ENCODE measurements at places on chromosomes 13 and 19.

DNA sequence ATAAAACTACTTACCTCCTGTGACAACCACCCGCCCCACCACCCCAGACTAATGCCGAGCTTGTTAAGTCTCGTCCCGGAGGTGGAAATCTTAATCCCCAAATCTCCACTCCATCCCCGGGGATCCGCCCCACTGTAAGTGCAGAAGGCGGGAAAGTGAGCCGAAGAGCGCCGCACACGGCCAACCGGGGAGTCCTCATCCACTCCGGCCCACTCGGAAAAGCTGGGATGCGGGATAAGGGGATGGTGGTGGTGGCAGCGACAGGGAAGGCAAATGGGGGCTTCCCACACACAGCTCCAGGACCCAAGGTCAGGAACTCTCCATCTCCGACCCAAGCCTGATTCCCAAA is 621 bp downstream of the FBL start:
- peak; percentile 25 for DNase-seq

- no peak for DNase-seq
Observed at GRCh38 chr13:77981281-77981881, 62.8 kb upstream of the EDNRB start.

DNA sequence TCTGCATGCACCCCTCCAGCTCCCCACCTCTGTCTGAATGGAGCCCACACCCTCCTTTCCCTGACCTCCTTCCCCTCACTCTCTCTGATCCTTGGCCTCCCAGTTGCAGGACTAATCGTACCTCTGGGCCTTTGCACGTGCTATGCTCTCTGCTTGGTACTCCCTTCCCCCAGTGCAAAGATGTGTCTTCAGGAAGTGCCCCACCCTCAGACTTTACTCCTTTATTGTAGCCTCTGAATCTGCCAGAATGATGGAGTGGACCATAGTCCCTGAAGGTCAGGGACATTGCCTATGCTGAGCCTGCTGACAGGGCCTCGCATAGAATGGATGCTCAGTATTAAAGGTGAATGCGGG is 1.3 kb upstream of the JUND start:
- DNase-seq, result peak; percentile 41

- DNase-seq, result peak; percentile 42
Observed at GRCh38 chr19:10871711-10872545, 575 bp downstream of the CARM1 start.

GRCh38 chr13:19810996-19811881 is 28.5 kb upstream of the PSPC1 start:
- no peak for DNase-seq

DNA sequence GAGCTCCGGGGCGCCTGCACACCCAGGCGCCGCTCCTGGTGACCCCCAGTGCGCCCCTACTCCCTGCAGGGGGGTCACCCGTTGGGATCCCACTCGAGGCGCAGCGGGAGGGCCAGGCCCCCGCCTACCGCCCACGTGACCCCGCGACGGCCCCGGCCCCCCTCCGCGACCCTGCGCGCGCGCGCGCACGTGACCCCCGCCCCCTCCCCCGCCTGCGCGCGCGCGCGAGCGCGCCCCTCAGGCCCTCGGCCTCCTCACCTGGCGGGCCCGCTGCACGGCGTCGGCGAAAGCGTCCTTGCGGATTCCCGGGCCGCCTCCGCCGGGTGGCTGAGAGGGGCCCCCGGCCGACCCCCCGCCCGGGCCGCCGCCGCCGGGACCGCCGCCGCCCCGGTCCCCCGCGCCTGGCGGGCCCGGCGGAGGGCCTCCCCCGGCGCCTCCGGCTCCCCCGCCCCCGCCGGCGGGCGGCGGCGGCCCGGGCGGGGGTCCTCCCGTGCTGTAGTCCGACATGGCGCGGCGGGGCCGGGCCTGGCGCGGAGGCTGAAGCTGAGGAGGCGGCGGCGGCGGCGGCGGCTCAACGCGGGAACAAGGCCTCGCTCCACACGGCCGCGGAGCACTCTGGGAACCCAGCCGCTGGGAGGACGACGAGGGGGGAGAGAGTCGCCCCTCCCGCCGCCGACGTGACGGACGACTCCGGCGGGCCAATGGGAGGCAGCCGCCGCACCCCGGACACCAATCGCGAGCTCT is at the start of gene KHSRP:
Gene KHSRP, minus strand, starts transcription at position 617 of the 744 bp plus-strand sequence. Its CDS starts 110 bp downstream, at position 507.
- DNase-seq, result peak; percentile 30

DNA sequence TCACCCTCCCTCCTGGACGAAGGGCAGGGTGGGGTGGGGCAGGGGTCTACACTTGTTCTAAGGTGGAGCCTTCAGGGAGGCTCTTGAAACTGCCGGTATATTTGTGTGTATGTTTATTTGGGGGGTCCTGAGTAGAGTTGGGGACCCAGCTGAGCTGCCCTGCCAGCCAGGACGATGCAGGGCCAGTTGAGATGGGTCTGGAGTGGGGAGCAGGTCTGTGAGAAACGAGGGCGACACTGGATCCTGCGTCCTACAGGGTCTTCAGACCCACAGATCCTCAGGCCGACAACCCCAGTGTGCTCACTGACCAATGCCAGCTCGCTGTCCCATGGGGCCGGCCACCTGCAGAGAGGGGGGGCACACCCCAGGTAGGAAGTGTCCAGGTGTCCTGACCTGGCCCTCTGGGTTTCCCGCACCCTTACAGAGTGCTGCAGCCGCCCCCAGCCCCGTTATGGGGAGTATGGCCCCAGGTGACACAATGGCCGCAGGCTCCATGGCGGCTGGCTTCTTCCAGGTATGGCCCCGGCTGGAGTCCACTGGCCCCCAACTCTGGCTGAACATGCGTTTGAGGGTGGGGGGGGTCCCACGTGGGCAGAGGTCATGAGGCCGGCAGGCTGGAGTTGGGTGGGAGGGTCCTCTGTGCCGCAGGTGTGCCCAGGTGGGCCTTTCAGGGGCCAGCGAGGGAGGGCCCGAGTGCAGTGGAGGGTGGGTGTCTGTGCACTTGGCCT is 7.4 kb downstream of the ISYNA1 start:
- DNase-seq, result no peak

DNA sequence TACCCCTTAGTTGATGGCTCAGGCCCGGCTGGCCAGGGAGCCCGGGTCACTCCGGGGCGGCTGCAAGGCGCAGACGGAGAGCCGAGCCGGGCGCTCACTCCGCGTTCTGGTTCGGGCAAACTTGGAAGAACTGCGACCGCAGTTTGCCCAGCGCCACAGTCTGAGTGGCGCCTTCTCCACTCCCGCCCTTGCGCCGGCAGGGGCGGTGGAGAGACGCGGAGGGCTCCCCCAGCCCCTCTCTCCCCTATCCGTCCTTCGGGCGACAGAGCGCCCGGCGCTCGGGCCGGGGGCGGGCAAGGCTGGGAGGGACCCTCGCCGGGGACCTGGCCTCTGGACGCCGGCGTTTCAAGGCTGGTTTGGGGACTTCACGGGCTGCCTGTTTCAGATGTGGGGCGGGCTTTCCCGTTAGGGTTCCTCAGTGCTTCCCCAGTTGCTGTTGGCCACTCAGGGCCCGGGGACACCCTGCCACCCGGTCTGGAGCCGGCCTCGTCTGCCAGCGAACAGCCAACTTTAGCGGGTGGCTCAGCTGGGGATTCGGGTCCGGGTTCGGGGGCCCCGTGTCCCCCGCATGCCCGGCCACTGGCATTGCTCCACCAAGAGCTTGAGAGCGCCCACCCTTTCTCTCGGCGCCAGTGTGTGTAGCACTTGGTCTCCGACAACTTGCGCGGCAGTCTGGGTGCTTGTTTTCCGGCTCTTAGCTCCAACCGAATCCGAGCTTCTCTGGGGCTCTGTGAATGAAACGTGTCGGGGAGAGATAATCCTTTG is 1.5 kb downstream of the GPC6 start:
- DNase-seq, result no peak

DNA sequence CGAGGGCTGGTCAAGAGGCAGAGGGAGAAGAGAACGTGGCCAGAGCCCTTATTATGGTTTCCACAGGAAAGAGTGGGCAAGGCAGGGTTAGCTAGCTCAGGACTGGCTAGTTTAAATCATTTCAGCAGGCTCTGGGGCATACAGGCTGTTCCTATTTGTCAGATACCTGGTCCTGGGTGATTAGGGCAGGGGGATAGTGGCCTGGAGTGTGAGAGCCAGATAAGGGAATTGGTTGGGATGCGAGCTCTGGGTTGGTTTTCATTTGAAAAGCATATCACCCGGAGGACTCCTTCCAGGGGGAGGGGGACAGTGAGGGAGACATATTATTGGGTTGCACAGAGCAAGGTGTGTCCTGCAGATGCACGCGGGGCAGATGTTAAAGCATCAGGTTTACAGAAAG is 75.3 kb upstream of the CLDN10 start:
- no peak for DNase-seq

DNA sequence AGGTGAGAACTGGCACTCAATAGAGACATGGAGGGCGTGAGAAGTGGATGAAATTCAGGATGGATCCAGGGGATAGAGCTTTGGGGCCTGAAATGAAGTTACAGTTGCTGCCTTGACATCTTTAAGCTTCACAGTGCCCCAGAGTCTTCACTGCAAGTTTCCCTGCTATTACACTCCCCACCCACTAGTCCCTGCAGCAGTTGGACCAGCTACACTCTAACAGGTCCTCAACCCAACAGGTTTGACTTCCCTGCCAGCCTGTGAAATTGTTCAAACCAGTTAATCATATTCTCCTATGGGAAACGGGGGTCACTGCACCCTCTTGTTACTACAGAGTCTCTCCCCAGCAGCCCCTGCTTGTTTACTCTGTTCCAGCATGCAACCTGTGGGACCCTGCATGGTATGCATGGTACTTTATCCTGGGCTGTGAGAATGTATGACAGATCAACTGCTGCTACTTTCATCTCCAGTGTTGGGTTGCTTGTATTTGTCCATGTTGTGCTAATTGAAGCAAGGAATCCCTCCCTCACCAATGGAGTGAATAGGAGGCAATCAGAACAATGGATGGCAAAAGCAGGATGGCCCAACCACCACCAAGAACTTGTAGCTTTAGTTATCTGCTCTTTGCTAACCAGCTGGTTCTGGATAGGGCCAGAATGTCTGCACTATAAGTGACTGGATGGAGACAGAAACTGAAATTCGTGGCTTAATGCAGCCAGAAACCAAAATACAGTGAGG is 314.2 kb downstream of the OLFM4 start:
- DNase-seq, result no peak

DNA sequence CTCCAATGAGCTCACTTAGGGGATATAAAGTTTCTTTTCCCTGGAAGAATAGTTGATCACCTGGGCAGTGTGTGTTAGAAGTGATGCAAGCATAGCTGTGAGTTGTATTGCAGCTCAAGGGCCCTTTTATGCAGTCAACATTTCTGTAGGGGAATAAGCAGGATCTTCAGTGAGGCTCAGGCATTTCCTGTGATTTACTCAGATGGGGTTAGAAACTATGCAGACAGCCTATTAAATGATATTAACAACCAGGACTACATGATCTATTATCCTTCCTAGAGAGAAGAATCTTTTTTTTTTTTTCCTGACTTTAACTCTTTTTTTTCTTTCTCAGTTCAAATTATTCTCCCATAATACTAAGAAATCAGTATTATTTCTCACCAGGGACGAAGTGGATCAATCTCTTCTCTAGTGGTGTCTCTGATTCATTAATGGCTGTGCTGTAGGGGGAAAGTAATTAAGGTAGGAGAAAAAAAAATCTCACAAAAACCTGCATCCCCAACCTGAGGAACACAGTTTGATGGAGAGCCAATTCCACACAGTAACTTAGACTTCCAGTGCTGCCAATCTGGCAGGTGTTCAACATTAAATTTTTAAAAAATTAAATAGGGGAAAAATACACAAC is 126.4 kb upstream of the SLC10A2 start:
- DNase-seq, result no peak
